ENCODE measurements at places on chromosomes 4 and X.

DNA sequence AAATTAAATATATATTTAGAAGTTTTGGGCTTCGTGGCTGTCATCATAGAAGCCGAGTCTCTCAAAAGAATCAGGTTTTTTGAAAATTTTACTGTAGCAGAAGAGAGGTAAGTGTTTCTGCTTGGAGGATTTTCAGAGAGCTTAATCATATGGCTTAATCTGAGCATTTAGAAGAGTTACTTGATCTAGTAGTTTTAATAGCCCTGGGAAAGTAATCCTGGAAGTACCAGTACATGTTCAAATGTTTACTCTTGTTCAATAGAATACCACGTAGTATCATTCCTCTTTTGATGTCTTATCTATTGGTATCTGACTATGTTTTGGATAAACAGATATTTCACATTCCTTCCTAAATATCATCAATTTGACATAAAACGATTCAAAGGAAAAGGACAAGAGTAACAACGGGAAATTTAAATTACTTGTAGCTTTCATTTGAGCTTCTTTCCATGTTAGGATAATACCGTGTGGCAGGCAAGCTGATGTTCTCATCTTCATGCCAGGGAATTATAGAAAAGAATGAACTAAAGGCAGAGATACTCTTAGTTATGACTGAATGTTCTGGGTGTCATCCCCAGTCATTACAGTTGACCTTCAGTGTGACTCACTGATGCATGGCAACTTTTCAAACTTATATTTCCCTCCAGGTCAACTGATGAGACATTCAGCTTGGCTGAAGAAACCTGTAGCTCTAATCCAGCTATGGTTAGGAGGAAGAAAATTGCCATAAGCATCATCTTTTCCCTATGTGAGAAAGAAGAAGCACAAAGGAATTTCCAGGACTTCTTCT, 89.8 kb downstream of the FNIP2 start:
- DNase-seq = no peak

DNA sequence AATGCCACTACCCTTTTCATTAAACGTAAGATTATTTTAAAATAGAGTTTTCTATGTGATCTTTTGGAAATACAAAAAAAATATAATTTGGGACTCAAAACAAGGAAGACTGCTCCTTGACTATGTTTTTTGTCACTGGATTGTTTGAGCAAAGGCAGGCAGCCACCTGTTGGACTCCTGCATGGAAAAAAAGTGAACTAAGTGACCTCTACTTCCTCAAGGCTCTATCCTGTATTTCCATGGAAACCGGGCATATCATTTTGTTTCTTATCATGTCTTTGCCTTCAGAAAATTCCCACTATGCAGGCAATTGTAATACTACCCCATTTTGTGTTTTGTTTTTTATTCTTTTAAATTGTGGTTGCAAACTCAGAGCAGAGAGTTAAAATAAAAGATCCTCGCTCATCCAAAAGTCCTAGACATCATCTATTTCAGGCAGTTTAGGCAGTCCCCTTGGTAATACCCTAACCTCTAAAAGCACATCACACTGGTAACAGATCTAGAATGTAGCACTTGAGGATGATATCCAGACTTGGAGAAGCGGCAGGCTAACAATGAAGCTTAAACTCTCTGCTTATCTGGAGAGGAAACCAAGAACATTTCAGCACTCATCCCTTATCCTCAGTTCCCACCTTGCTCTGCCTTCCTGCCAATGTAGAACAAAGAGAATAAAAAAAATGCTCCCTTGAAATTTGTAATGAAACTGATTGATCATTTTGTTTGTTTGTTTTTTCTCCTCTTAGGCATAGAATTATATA, 165.7 kb downstream of the BANK1 start:
- no peak for DNase-seq

GRCh38 chrX:41303013-41303412, 30.9 kb upstream of the DDX3X start:
- no peak for DNase-seq

DNA sequence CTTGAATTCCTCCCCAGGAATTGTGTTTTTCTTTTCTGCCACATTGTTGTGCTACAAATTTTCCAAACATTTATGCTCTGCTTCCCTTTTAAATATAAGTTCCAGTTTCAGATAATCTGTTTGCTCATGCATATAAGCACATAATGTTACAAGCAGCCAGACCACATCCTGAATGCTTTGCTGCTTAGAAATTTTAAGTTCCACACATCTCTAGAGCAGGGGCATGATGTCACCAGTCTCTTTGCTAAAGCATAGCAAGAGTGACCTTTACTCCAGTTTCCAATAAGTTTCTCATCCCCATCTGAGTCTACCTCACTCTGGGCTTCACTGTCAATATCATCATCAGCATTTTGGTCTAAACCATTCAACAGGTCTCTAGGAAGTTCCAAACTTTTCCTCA, 932.5 kb downstream of the SH3BGRL start:
- DNase-seq = no peak

DNA sequence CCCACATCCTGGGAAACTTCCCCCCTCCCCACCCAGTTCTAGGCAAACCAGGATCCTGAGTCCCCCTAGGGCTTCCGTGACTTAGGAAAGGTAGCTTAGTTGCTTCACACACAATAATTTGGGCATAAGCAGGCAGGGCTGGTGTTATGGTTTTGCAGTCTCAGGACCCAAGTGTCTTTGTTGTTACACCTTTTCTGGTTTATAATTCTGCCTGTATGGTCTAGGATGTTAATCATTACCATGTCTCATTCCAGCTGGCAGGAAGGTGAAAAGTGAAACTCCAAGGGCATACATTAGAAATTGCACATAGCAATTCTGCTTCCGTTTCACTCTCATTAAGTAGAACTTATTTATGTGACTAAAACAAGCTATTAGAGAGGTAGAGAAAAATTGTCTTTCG, 16.8 kb downstream of the UGT8 start:
- DNase-seq = no peak

DNA sequence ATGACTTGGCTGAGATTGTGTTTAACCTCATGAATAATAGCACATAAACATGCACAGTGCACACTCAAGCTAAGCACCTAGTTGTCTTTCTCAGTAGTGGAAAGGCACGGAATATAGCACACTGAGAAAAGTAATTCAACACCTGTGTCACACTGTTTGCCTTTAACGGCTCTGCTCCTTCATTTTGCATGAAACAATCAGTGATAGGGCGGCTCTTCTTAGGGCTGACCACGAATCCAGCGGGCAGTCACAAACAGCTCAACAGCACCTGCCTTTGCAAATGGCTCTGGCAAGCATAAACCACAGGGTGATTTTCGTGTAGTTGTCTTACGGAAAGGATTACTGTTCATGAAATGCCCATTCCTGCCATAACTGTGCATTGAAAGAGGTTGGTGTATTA, 954.0 kb upstream of the TENM3 start:
- no peak for DNase-seq

- no peak for DNase-seq
These were observed 167.1 kb downstream of the RAPGEF2 start for GRCh38 chr4:159269956-159270355.

GRCh38 chr4:185640811-185641675, 105.7 kb upstream of the PDLIM3 start:
- DNase-seq = no peak

DNA sequence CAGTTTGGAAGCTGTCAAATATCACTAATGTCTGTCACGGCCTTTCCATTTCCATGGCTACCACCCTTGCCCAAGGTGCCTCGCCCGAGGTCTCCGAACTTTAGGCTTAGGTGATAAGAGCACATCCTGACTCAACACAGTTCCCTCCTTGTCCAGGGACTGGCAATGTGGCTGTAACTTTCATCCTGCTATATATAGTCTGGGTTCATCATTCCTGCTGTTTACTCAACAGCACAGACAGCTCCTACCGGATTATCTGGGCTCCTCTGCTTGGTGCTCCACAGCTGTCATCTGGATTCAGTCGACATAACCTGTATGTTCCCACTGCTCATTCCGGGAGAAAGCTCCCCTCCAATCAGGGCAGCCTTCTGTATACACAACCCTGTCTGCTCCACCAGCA, 51.2 kb downstream of the GATB start:
- no peak for DNase-seq
